ENCODE measurements at places on chromosomes 13 and 19. TPM values are rescaled to one million over a fixed set of nuclear protein-coding genes. Genes with fewer than 3 reads are reported as not detected.

DNA sequence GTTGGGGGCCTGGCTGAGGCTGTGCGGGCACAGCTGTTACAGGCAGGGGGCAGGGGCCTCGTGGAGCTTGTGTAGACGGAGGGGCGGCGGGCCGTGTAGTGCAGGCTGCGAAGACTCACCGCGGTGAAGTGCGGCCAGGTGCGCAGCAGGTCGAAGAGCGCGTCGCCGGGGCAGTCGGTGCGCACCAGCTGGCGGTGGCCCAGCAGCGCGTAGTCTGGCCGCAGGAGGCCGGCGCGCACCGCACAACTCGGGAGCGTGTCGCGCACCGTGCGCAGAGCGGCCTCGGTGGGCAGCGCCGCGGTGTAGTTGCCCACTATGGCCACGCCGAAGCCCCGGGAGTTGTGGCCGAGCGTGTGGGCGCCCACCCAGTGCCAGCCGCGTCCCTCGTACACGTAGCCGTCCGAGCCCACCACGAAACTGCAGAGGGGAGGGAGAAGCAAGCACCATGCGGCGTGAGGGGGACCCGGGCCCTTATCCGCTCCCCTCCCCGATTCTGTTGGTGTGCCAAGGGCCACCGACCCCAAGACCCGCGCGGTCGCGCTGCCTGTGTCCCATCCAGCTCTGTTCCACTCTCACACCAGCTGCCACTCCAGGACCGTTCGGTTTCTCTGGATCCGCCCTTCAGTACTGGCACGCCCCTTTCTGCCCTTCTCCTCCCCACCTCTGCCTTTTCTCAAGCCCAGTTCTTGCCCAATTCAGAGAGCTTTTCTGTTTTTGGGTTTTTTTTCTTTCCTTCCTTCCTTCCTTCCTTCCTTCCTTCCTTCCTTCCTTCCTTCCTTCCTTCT, 5.4 kb upstream of the RASAL3 start:
- peak overlapping the region; percentile 5 for H3K4me3 ChIP-seq
- H3K27ac ChIP-seq = no peak overlapping the region
- DNase-seq = peak; percentile 24
- no peaks in the 10 kb centered on the region for H3K36me3 ChIP-seq
- peaks cover 55% of the 10 kb centered on the region for H3K27me3 ChIP-seq

DNA sequence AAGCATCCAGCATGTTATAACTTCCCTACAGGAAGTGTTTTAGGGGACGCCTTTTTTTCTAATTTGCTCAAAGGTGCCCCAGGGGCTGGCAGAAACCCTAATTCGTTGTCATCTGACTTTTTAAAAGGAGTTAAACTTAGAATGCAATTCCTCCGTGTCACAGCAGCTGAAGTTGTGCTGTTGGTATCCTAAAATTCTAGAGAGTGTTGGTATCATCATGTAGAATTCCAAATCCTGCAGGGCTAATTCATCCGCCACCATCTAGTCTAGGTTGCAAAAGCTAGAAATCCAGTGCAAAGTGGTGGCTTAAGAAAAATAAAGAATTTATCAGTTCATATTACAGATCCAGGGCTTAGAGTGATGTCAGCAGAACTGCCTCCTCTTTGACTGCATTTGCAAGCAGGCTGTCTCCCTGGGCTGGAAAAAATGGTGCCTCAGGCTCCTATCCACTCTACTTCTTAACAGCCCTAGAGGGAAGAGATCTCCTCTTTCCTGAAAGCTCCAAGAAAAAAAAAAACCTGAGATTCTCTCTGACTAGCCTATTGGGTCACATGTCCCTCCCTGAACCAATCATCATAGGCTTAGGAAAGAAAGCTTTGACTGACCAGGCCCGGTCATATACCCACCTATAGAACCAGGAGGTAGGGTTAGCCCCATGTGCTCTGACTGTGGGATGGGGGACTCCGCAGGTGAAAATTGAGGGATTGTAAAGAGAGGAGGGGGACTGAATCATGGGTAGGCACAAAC, 73.0 kb downstream of the MAP4K1 start:
- no peak overlapping the region for H3K4me3 ChIP-seq
- no peak for DNase-seq
- H3K27me3 ChIP-seq = no peaks in the 10 kb centered on the region
- no peak overlapping the region for H3K27ac ChIP-seq

DNA sequence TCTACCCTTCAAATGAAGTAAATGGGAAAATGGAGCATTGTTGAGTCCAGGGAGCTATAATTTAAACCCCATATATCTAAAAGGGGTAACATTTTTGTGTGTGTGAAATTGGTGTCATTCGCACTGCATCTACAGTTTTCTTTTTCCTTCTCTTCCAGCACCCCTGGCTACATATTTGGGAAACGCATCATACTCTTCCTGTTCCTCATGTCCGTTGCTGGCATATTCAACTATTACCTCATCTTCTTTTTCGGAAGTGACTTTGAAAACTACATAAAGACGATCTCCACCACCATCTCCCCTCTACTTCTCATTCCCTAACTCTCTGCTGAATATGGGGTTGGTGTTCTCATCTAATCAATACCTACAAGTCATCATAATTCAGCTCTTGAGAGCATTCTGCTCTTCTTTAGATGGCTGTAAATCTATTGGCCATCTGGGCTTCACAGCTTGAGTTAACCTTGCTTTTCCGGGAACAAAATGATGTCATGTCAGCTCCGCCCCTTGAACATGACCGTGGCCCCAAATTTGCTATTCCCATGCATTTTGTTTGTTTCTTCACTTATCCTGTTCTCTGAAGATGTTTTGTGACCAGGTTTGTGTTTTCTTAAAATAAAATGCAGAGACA, 28.6 kb downstream of the ALOX5AP start:
- no peaks in the 10 kb centered on the region for H3K27me3 ChIP-seq
- no peak overlapping the region for H3K27ac ChIP-seq
- no peaks in the 10 kb centered on the region for H3K4me1 ChIP-seq
- no peak for DNase-seq
- H3K36me3 ChIP-seq = no peaks in the 10 kb centered on the region
- H3K4me3 ChIP-seq = no peak overlapping the region

DNA sequence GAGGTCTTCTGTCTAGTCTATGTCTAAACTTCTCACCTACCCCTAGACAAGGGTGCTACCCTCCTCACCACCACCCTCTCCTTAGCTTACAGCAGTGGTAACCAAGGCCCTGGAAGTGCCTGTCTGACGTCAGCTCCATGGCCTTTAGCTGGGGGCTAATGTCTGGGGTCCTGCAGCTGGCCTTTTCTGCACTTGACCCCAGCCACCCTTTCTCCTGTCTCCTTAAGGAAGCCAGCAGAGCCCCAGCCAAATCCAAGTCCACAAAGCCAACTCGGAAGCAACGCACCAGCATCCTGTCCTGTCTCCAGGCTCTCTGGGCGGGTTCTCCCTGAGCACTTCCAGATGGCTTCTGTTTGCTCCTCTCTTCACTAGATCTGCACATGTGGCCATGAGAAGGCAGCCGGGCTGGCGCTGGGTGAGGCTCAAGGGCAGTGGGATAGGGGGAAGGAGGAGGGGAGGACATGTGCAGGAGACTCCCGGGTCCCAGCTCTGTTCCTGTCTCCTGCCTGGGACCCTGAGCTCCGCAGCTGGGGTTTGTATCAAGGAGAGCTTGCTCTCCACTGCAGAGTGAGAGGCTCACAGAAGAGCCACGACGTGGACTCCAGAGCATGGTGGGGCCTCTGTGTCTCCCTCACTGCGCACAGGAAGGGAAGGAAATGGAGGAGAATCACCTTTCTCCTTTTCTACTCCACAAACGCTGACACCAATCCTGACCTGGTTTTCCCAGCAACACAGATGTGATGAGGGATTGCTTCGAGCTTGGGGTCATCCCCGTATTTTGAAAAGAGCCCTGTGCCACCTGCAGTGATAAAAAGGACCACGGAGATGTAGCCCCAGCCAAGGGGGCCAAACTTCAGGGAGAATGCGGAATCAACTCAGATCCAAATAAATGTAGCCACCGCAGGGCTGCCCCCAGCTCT, 204.2 kb downstream of the USP12 start:
- no peak for DNase-seq
- H3K27me3 ChIP-seq = no peaks in the 10 kb centered on the region
- peak overlapping the region; percentile 84 for H3K27ac ChIP-seq
- peaks cover 33% of the 10 kb centered on the region for H3K4me1 ChIP-seq

Gene BRCA2
- 4.8 TPM for total RNA-seq

Gene HIPK4
- total RNA-seq = 0.48 TPM

GRCh38 chr19:33606556-33606955, 15.2 kb upstream of the CHST8 start:
- H3K27ac ChIP-seq = no peak overlapping the region
- DNase-seq = no peak
- H3K27me3 ChIP-seq = no peaks in the 10 kb centered on the region
- H3K4me1 ChIP-seq = no peaks in the 10 kb centered on the region
- no peaks in the 10 kb centered on the region for H3K36me3 ChIP-seq

DNA sequence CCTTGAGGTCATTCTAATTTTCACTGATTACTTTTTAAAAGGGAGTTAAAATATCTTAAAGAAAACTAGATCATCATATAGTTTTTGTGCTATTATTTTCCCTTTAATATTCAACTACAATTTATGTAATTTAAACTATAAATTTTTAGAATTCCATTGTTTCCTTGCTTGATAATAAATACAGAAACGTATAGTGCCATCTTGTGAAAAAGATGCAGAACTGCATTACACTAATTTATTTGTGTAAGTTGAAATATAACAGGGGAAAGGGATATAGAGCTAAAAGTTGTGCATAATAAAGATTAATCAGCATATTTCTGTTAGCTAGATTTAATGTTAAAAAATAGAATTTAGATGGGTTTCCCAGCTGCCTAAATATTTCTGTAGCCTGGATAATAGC, 61.5 kb upstream of the TDRD3 start:
- no peak for DNase-seq
- H3K4me1 ChIP-seq = no peaks in the 10 kb centered on the region
- H3K27me3 ChIP-seq = no peaks in the 10 kb centered on the region
- no peaks in the 10 kb centered on the region for H3K36me3 ChIP-seq
- H3K27ac ChIP-seq = no peak overlapping the region

GRCh38 chr13:63206461-63206860, 1790.8 kb upstream of the PCDH20 start:
- DNase-seq = no peak
- no peak overlapping the region for H3K27ac ChIP-seq
- H3K4me1 ChIP-seq = no peaks in the 10 kb centered on the region
- H3K27me3 ChIP-seq = no peaks in the 10 kb centered on the region
- H3K4me3 ChIP-seq = no peak overlapping the region

Gene GPR18
- not detected for total RNA-seq

- no peaks in the 10 kb centered on the region for H3K36me3 ChIP-seq
- H3K4me1 ChIP-seq = peaks cover 17% of the 10 kb centered on the region
- peak; percentile 96 for DNase-seq
Observed at GRCh38 chr19:46856062-46857022, 4.5 kb upstream of the ARHGAP35 start.

- H3K4me3 ChIP-seq = no peak overlapping the region
- no peaks in the 10 kb centered on the region for H3K4me1 ChIP-seq
- H3K36me3 ChIP-seq = no peaks in the 10 kb centered on the region
Observed at GRCh38 chr13:90926459-90926858, 421.0 kb upstream of the MIR17HG start.

DNA sequence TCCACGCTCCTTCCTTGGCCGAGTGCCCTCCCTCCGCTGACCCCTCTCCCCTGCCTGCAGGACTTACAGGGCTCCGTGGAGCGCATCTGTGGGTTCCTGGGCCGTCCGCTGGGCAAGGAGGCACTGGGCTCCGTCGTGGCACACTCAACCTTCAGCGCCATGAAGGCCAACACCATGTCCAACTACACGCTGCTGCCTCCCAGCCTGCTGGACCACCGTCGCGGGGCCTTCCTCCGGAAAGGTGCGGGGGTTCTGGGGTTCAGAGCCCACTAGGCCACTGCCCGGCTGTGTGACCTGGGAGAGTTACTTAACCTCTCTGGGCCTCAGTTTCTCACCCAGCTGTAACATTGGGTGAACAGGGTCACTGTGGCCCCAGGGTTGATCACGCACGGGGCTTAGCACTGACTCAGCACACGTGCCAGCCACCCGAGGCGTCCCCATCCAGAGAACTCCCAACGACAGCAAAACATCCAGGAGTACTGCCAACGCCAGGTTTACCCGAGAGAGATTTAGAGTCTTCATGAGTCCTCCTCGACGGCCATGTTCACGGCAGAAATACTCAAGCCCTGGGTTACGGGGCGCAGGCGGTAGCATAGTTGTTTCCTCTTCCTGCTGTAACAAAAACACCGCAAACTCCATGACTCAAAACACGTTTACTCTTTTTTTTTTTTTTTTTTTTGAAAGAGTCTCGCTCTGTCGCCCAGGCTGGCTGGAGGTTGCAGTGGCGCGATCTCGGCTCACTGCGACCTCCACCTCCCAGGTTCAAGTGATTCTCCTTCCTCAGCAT, 9.7 kb upstream of the SPACA4 start:
- H3K27ac ChIP-seq = no peak overlapping the region
- no peaks in the 10 kb centered on the region for H3K36me3 ChIP-seq
- no peak overlapping the region for H3K4me3 ChIP-seq
- H3K27me3 ChIP-seq = no peaks in the 10 kb centered on the region
- peaks cover 3% of the 10 kb centered on the region for H3K4me1 ChIP-seq

- DNase-seq = no peak
- H3K36me3 ChIP-seq = no peaks in the 10 kb centered on the region
- no peaks in the 10 kb centered on the region for H3K4me1 ChIP-seq
- H3K4me3 ChIP-seq = no peak overlapping the region
- no peaks in the 10 kb centered on the region for H3K27me3 ChIP-seq
Observed at GRCh38 chr13:72004246-72004645, 137.2 kb upstream of the DACH1 start.

Gene SOX21
- total RNA-seq = not detected

Gene DIS3
- 6.0 TPM for total RNA-seq

Gene FCGBP
- total RNA-seq = 1,799 TPM

GRCh38 chr19:12293777-12294248, 870 bp downstream of the ZNF44 start:
- H3K36me3 ChIP-seq = no peaks in the 10 kb centered on the region
- H3K4me1 ChIP-seq = peaks cover 46% of the 10 kb centered on the region
- peak overlapping the region; percentile 84 for H3K4me3 ChIP-seq
- H3K27ac ChIP-seq = peak overlapping the region; percentile 99

DNA sequence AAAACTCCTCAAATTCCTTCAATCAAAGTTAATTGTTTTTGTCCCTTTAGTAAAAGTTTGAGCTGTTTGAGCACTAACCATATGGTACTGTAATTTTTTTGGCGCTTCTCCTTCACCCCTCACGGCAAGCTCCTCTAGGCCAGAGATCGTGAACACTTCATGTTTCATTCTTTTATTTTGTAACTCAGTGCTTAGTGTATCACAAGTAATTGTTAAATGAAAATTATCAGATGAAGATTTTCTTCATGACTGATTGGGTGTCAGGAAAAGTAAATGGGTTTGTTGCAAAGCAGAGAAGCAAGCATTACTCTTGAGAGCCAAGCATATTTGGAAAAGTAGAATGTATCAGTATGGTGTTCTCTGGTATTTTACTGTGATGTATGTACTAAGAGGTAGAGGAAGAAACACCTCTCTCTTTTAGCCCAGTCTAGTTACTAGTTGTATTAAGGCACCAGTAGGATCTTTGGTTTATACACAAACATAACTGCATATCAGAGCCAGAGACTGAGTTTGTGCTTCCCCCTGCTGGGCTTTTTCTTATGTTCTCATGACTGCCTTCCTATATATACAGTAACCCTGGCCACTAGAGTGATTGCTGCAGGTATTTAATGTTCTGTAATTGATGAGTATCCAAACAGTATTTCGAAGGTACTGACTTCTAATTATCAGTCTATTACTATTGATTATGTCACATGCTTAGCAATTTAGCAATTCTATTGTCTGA, 202.3 kb upstream of the KLHL1 start:
- DNase-seq = peak; percentile 25
- no peaks in the 10 kb centered on the region for H3K27me3 ChIP-seq
- no peak overlapping the region for H3K27ac ChIP-seq
- H3K4me1 ChIP-seq = no peaks in the 10 kb centered on the region
- H3K36me3 ChIP-seq = no peaks in the 10 kb centered on the region

Gene DAND5
- total RNA-seq = 0.27 TPM

Gene MRPS31
- 50.2 TPM for total RNA-seq

- H3K4me3 ChIP-seq = no peak overlapping the region
- no peak overlapping the region for H3K27ac ChIP-seq
- H3K27me3 ChIP-seq = no peaks in the 10 kb centered on the region
- H3K4me1 ChIP-seq = no peaks in the 10 kb centered on the region
- DNase-seq = no peak
Observed at GRCh38 chr13:19169991-19170390, 11.6 kb downstream of the TUBA3C start.

Data from transverse colon (tissue), 4 donors.